H7 (cell line): ENCODE measurements at places on chromosomes 5 and 9. TPM values are rescaled to one million over a fixed set of nuclear protein-coding genes. Genes with fewer than 3 reads are reported as not detected.

NR2F1-AS1 gene
- 1.1 and 1.8 TPM in 2 replicates for total RNA-seq

DNA sequence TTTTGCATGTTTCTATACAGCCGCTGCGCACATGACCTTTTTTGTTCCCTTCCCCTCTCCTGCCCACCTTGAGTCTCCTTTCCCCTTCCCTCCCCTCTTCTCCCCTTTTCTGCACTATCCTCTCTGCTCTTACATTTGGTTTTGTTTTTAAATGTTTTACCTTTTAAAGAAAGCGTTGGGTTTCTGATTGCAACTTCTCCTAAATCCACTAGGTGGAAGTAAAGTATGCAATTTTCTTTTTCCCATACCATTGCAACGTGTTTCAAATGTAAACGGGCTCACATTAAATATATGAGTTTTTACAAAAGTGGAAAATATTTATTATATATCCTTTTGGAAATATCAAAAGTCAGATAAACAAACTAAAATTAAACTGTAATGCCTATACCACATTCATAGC, 500.9 kb downstream of the DIRAS2 start:
- peak; percentile 30 for DNase-seq

GRCh38 chr9:95368377-95369160, 51.1 kb upstream of the FANCC start:
- peak; percentile 54 for DNase-seq

DNA sequence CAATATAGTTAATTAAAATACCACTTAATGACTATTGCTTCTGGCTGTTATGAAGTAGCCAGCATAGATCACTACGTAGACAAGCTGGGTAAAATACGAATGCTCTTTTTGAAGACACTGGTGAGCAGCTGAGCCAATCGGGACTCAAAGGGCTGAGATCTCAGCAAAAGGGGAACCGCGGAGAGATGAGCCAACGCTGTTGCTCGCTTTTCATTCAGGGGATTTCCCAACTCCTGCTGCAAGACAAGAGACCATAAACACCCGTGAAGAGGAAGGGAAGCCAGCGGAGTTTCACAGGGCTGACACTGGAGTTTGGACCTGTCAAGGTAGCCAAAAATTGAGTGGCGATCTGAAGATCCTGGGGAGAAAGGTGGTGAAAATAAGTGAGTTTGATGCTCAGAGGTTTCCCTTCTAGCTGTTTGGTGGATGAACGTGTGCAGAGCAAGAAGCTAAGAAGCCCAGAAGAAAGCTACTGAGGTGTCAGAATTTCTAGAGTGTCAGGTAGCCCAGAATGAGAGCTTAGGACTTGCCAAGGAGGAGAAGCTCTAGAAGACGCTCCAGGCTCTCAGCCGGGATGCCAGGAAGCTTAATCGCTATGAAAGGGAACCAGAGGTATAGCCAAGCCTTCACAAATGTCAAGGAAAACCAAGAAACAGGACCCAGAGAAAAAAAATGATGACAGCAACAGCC, 79.6 kb upstream of the RNU6ATAC start:
- DNase-seq: no peak

- no peak for DNase-seq
Observed at GRCh38 chr5:71748360-71748759, 29.3 kb downstream of the CARTPT start.
